Thymus (tissue), 14 donors: ENCODE measurements at places on chromosomes 4 and X. TPM values are rescaled to one million over a fixed set of nuclear protein-coding genes. Genes with fewer than 3 reads are reported as not detected.

- no peaks in the 10 kb centered on the region for H3K36me3 ChIP-seq
- H3K27ac ChIP-seq = no peak overlapping the region
- no peaks in the 10 kb centered on the region for H3K4me1 ChIP-seq
- no peaks in the 10 kb centered on the region for H3K27me3 ChIP-seq
- no peak for DNase-seq
Observed at GRCh38 chr4:106222548-106222947, 93.5 kb downstream of the TBCK start.

NWD2 gene
- under 0.01 TPM for total RNA-seq

DNA sequence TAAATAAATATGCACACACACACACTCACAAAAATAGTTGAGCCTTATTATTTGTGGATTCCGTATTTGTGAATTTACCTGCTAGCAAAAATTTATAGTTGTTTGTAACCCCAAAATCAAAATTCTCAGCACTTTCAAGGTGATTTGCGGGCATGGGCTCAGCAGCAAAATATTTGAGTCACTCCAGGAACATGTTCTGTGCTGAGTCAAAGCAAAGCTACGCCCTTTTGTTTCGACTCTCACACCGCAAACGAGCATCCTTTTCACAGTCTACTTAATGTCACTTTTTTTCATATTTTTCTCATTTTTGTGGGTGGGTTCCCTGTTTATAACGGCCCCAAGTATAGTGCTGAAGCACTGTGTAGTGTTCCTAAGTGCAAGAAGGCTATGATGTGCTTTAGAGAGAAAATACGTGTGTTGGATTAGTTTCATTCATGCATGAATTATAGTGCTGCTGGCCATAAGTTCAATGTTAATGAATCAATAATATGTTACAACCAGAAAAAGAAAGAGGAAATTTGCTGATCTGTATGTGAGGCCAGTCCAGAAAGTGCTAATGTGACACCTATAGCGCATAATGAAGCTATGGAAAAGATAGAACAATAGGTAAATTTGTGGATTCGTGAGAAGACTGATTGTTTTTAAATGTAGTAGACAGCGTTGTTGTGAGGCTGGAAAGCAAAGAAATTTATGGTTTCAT is 723.2 kb upstream of the AGA start:
- H3K4me1 ChIP-seq = no peaks in the 10 kb centered on the region
- DNase-seq = no peak
- no peak overlapping the region for H3K27ac ChIP-seq
- H3K36me3 ChIP-seq = no peaks in the 10 kb centered on the region
- no peaks in the 10 kb centered on the region for H3K27me3 ChIP-seq

DNA sequence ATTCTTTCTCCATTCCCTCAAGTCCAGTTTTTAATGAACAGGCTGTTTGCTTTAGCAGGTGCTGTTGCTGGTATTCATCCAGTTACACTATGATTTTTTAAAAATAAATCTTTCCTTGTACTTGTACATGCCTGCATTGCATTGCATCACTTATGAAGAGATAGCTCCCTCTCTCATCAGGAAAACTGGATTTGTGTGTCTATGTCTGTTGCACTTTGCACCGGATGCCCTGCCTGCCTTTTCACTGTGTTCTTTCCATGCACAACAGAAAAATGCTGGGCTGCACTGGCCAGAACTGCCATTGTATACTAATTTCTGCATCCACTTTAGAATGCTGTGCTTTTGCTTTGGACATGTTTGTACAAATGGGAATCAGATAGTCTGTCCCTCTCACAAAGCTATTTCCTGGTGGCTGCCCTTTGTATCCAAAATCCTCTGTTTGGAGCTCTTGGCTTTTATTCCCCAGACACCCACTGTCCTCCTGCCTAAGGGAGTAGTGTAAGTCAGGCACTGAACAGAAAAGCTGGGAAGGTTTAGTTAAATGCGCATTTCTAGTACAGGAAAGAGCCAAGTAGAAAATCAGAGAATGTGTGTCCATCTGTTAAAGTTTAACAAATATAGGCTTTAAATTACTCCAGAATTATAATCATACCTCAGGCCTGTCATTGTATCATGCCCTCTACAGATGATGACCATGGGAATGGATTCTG is 119.1 kb downstream of the MBNL3 start:
- H3K4me3 ChIP-seq = no peak overlapping the region
- no peaks in the 10 kb centered on the region for H3K27me3 ChIP-seq
- no peak overlapping the region for H3K27ac ChIP-seq
- no peaks in the 10 kb centered on the region for H3K4me1 ChIP-seq

- H3K4me3 ChIP-seq = no peak overlapping the region
- H3K27me3 ChIP-seq = no peaks in the 10 kb centered on the region
- no peaks in the 10 kb centered on the region for H3K36me3 ChIP-seq
Observed at GRCh38 chrX:109448282-109448938, 33.5 kb downstream of the GUCY2F start.

DNA sequence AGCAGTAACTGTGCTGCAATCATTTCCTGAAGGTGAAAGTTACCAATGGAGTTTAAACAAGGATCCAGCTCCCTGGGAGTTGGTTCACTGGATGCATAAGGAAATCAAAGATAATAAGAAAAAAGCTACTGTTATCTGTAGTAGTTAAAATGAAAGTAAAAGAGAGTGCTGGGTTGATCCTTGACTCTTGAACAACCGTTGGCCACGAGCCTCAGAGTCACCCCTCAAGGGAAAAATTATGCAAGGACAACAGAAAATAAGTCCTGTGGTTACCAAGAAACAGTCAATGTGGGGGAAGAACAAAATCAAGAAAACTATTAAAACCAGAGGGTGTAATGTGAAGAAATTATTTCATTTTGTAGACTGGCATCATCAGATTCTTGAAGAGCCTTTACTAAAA is 49.7 kb upstream of the DDIT4L start:
- H3K27me3 ChIP-seq = no peaks in the 10 kb centered on the region
- no peak for DNase-seq
- H3K4me1 ChIP-seq = no peaks in the 10 kb centered on the region
- no peaks in the 10 kb centered on the region for H3K36me3 ChIP-seq
- H3K4me3 ChIP-seq = no peak overlapping the region
- H3K27ac ChIP-seq = no peak overlapping the region

DNA sequence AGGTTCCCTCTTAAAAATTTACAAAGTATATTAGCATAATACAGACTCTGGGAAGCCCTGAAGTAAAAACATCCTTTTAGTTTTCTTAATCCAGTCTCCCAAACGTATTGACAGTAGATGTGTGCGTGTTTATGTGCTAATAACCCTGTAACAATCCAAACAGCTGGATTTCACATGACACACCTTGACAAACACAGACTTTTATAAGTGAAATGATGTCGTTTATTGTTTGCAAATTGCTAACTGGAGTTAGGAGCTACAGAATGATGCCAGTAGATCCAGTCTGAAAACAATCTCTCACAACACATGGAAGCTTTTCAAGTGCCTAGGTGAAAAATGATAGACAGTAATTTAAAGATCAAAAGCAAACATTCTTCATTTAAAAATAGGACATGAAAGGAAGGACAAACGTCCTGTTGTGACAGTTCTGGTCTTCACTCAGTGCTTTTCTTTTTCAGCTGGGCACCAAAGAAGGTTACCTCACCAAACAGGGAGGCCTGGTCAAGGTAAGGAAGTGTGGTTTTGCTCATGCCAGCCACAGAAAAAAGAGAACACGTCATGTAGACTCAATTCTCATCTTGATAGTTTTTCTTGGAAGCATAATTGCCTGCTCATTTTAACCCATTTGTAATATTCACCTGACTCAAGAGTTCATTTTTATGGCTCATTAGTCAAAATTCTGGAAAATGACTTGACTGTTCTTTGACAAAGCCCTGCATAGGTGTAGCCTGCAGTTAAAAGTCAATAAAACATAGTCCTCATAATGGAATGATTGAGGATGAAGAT is 32.9 kb downstream of the LAMTOR3 start:
- no peaks in the 10 kb centered on the region for H3K27me3 ChIP-seq
- H3K4me3 ChIP-seq = no peak overlapping the region
- no peaks in the 10 kb centered on the region for H3K4me1 ChIP-seq
- no peak overlapping the region for H3K27ac ChIP-seq
- no peak for DNase-seq

DNA sequence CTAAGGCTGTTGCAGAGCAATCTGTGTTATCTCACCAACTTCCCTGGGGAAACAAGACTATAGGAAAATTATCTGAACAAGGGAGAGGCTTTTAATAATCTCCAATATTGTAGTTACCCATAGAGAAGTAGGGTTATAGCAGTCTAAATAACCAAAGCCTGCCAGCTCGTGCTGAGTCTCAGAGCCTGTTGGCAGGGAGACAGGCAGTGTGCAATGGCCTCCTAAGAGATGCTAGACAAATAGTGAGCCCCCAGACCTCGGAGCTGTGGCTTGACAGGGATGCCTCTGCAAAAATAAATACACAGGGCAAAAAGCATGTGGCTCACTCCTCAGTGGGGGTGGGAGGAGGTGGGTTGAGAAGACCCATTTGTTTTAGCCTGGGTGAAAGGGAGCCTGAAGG is 76.7 kb downstream of the DGKK start:
- H3K27ac ChIP-seq = no peak overlapping the region
- H3K36me3 ChIP-seq = no peaks in the 10 kb centered on the region
- no peaks in the 10 kb centered on the region for H3K4me1 ChIP-seq

DNA sequence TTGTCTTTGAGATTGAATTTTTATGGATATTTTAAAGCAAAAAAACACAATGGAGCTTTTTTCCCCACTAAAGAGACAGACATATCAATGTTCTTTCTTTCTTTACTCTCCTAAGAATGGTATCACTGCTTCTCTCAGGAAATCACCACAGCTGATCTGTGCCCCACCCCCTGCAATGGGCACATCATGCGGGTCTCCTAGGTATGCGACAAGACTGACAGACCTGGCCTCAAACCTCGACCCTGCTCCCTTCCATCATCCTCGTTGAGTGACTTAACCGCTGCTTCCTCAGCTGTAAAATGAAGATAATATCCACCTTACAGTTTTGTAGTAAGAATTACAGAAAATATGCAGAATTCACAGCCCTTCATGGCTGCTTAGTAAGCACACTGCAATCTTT is 58.3 kb downstream of the LEF1 start:
- no peaks in the 10 kb centered on the region for H3K27me3 ChIP-seq
- no peak for DNase-seq

GASK1B gene
- total RNA-seq = 5.7 TPM

DNA sequence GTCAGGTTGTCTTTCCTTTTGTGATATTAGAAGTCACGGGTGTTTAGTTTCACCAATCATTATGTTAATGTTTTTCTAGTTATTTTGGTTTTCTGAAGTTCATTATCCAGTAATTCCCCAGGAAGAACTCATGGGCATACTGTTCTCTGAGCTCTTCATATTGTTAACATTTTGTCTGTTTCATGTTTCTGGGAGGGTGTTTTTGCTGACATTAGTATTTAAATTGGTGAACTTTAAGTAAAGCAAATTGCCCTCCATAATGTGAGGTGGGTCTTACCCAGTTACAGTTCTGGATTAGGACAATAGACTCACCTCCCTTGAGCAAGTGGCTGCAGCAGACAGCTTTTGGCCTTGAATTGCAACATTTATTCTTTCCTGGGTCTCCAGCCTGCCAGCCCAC is 163.4 kb downstream of the GPAT3 start:
- H3K27ac ChIP-seq = no peak overlapping the region
- H3K27me3 ChIP-seq = no peaks in the 10 kb centered on the region
- no peaks in the 10 kb centered on the region for H3K36me3 ChIP-seq
- no peak overlapping the region for H3K4me3 ChIP-seq
- no peak for DNase-seq

ALB gene
- 7.5 TPM for total RNA-seq

MGST2 gene
- total RNA-seq = 38.4 TPM

RADX gene
- total RNA-seq = 1.2 TPM

CT55 gene
- total RNA-seq = not detected

- H3K36me3 ChIP-seq = no peaks in the 10 kb centered on the region
- H3K27me3 ChIP-seq = no peaks in the 10 kb centered on the region
- no peaks in the 10 kb centered on the region for H3K4me1 ChIP-seq
- DNase-seq = no peak
Observed at GRCh38 chrX:85619962-85620361, 240.5 kb upstream of the POF1B start.

DUX4 gene
- not detected for total RNA-seq

GRCh38 chrX:56385336-56385735 is 153.2 kb downstream of the KLF8 start:
- H3K4me3 ChIP-seq = no peak overlapping the region
- no peak for DNase-seq
- no peak overlapping the region for H3K27ac ChIP-seq
- H3K27me3 ChIP-seq = no peaks in the 10 kb centered on the region
- H3K4me1 ChIP-seq = no peaks in the 10 kb centered on the region

HS6ST2 gene
- 1.3 TPM for total RNA-seq
